Activated gamma-delta T cell (primary cell): ENCODE measurements at places on chromosomes 3 and 15.

GRCh38 chr3:79769229-79769628, 1.4 kb upstream of the ROBO1 start:
- no peak for DNase-seq

GRCh38 chr3:142445816-142446254, 2.0 kb downstream of the XRN1 start:
- no peak for DNase-seq

- no peak for DNase-seq
These were observed 24.3 kb downstream of the MTHFS start for GRCh38 chr15:79872358-79873017.

DNA sequence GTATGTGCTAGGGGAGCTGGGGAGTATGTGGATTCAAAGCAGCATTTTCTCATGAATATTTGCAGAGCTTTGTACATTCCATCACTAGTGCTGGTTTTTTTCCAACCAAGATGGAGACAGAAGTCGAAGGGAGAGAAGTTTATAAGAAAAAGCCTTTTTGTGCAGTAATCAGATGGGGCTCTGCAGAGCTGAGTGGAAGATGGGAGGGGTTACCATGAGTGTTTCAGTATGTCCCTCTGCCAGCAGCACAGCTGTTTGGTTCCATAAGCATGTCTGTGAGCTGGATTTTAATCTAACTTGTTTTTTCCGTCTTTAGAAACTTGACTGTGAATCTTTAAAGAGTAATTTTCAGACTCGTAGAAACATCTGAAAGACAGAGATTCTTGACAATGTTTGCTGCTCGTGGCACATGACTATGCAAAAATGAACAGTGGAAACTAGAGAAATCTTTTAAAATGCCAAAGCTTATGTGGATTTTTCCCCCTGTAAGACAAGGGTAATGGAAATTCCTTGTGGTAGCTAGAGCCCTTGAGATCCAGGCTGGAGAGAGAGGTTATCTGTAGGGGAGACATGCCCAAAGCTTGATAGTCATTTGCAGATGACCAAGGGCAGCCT, 20.3 kb downstream of the STARD9 start:
- no peak for DNase-seq

DNA sequence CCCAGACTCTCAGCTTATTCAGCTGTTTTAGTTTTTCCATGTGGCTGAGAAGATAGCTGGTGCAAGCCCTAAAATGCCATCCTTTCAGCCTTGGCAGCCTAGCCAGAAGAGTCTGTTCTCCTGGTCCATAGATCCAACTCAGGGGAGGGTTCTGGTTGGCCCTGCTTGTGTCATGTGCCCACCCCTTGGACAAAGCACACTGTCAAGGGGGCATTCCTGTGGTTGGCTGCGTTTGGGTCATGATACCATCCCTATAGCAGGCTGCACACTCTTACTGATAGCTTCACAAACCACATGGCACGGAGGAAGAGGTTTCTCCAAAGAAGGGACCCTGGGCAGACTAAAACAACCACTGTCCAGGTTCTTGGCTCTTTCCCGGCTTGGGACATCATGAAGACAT, 8.4 kb upstream of the FSTL1 start:
- no peak for DNase-seq

DNA sequence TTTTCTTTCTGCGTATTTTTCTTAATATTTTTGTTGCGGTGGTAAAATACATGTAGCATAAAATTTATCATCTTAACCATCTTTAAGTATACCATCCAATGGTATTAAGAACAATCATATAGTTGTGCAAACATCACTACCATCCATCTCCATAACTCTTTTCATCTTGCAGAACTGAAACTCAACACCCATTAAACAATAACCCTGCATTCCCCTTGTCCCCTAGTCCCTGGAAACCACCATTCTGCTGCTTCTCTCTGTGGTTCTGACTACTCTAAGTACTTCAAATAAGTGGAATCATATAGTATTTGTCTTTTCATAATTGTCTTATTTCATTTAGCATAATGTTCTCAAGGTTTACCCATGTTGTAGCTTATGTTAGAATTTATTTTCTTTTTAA, 67.3 kb upstream of the EOMES start:
- no peak for DNase-seq

GRCh38 chr3:16400106-16400931, 113.2 kb downstream of the RFTN1 start:
- DNase-seq: no peak

DNA sequence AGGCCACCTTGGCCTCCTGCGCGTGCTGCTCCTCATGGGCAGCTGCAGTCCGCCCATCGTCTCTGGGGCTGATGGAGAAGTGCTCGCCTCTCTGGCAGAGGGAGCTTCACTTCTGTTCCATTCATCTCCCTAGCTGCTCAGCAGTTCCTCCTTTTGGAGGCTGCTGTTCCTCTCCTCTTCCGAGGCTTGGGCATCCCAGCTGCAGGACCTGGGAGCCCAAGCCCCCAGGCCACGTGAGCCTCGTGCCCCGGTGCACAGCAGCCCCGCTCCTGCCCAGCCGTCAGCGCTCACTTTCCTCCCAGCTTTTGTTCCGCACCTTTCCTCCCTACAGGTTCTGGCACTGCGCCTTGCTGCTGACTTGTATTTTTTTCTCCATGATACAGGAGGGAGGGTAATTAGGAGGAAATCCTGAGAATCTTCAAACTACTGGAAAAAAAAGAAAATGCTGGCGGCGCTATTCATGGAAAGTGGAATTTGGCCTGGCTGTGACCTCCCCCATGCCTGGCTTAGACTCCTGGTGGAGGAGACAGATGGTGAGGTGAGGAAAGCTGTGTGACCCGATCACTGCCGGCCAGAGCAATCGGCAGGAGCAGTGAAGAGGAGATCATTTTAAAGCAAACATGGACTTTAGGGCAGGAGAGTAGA, 210.1 kb downstream of the CHST2 start:
- no peak for DNase-seq

DNA sequence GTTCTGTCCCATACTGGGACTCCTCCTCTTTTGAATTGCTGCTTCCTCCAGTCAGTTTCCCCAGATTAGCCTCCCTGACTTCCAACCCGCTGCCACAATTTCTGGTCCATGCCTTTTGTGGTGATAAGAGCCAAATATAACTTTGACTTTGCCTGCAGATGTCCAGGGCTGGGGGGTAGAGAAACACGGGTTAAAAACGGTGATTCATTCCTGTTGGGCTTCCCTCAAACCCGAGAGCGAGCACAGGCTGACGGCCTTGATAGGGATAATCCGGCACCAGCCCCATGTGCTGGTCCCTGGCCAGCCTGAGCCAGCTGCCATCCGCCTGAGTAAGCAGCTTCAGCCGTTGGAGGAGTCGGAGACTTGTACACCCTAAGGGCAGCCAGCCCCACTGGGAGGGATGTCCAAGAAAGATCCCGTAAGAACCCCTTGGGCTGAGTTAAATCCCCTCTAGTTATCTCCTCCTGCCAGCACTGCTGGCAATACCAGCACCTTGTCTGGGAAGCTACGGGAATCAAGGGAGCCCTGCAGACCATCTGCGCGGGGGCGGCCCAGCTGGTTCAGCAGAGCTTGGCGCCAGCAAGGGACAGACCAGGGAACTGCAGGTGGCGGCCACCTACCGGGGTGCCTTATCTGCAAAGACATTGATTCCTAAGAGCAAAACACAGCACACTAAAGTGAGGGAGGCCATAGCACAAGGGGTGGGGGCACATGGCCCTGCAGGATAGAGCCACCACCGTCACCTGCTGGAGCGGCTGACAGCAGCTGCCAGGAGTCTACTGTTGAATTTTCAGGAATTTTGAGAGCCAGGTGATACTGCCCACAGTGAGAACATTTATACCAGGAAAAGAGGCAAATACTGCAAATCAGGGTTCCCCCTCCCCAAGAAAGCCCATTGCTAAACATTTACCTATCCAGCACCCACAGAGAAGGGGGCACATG, 18.1 kb downstream of the CSPG4 start:
- DNase-seq: no peak

DNA sequence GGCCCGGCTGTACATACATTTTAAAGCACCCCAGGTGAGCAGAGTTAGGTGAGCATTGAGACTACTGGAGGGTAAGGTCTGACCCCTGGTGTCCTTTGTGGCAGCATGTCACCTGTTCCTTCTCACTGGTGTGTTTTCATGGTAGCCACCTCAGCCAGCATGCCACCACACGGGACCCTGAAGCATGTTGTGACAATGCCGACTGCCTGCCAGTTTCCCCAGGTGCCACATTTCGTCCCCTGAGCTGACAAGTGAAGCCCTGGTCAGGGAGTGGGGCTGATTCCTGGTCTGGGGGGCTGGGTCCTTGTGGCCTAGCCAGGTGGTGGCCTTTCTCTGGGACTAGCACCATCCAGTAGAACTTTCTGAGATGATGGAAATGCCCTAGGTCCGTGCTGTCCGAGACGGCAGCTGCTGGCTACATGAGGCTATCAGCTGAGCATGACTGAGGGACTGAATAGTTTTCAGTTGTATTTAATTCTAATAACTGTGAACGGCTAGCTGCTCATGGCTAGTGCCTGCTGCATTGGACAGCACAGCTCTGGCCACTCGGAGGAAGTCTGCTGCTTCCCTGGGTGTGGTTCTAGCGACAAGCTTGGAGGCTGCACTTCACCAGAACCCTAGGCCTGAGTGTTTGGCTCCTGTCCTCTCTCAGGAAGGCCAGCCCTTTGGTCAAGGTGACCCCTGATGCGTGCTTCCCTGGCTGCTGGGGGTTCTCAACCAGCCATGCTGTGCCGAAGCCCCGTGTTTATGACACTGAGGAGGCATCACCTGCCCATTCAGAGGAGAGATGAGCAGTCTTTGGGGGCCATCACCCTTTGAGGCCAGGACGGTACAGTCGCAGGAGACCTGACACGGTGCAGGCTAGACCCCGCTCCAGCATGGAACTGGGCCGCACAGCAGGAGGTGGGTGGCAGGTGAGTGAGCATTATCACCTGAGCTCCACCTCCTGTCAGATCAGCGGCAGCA, 3.9 kb downstream of the C3orf22 start:
- DNase-seq: no peak

GRCh38 chr3:55826731-55827496, 339.8 kb upstream of the WNT5A start:
- DNase-seq: no peak

GRCh38 chr15:67865766-67866165, 25.9 kb upstream of the RNU6-1 start:
- DNase-seq: no peak

DNA sequence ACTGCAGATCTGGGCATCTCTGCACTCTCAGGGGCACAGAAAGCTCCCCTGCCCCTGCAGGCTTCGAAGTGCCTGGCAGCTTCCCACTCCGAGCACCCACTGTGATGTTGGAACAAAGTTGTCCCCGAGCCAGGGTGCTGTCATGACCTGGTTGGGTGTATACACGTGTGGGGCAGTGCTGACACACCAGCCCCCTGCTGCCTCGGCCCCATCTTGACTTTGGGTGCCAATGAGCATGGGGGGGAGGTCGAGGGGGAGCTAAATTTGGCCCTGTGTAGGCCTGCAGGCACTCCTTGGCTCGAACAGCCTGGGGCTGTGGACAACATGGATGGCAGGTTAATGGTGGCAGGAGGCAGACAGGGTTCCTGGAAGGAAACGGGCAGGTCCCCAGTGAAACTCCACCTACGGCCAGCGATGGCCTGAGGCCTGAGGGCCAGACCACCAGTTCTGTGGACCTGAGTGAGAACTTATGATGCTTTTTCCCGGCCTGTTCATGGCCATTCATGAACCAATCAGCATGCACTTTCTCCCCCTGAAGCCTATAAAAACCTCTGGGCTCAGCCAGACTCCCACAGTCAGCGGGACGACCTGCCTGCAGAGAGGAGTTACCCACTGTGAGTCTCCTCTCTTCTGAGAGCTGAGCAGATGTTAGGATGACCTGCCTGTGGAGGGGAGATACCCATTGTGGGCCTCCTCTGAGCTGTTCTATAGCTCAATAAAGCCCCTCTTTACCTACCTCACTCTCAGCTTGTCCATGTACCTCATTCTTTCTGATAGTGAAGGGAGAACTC, 1029.1 kb upstream of the GBE1 start:
- DNase-seq: no peak

DNA sequence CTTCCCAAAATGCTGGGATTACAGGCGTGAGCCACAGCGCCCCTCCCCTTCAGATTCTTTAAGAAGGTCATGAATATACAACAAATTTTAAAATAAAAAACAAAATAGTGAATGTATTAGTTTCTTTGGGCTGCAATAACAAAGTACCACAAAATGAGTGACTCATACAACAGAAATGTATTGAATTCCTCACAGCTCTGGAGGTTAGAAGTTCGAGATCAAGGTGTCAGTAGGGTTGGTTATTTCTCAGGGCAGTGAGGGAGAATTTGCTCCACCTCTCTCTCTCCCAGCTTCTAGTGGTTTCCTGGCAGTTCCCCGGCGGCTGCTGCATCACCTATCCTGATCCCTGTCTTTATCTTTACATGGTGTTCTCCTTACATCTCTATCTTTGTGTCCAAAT, 804.0 kb downstream of the ROBO1 start:
- no peak for DNase-seq
